ENCODE measurements at places on chromosomes 2 and 18. TPM values are rescaled to one million over a fixed set of nuclear protein-coding genes. Genes with fewer than 3 reads are reported as not detected.

DNA sequence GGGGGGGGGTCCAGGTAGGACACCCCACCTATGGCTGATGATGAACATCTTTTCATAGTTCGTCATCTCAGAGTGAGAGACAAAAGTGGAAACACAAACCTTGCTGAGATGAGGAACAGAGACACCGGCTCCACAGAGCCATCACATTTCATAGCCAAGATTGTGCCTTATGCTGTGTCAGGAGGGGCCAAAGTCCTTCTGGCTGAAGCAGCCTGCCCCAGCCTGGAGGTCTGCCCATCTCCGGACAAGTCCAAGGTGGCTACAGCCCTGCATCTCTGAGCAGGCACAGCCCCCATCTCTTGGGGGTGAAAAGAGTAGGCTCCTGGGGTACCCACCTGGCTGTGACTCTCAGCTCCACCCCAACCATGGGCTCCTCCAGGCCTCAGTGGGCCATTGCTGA, 70.3 kb downstream of the ZBTB7C start:
- H3K36me3 ChIP-seq, result no peaks in the 10 kb centered on the region
- H3K4me3 ChIP-seq, result no peak overlapping the region
- H3K27me3 ChIP-seq, result no peaks in the 10 kb centered on the region

Gene CCDC74B
- 0.35 TPM for total RNA-seq

DNA sequence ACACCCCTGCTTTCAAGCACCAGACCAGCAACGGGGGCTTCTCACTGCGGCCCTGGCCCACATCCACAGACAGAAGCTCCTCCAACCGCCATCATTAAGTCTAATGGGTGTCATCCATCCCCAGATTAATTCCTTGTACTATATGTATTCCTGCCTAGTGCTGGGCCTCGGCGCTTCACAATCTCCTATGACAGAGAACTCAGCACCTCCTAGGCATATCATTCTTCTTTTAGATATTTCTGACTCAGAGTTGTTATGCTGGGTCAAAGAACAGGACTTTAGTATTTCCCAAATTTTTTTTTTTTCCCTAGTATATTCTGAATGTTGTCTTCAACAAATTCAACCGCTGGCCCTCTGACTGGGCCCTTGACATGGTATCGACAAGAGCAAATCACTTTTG, 83.2 kb upstream of the TFCP2L1 start:
- peaks cover 4% of the 10 kb centered on the region for H3K4me1 ChIP-seq
- H3K36me3 ChIP-seq, result no peaks in the 10 kb centered on the region
- H3K4me3 ChIP-seq, result no peak overlapping the region
- no peaks in the 10 kb centered on the region for H3K27me3 ChIP-seq
- H3K27ac ChIP-seq, result no peak overlapping the region

GRCh38 chr18:32956591-32957315, 183.9 kb upstream of the KLHL14 start:
- H3K27ac ChIP-seq, result no peak overlapping the region
- H3K4me1 ChIP-seq, result no peaks in the 10 kb centered on the region
- H3K27me3 ChIP-seq, result no peaks in the 10 kb centered on the region
- no peak for DNase-seq
- H3K4me3 ChIP-seq, result no peak overlapping the region
- H3K36me3 ChIP-seq, result no peaks in the 10 kb centered on the region

GRCh38 chr2:48085888-48086287, 179.6 kb upstream of the FBXO11 start:
- no peak overlapping the region for H3K27ac ChIP-seq
- H3K27me3 ChIP-seq, result no peaks in the 10 kb centered on the region
- DNase-seq, result no peak
- no peak overlapping the region for H3K4me3 ChIP-seq

Gene IL36RN
- total RNA-seq, result not detected
